ENCODE measurements at places on chromosomes 3 and 15. TPM values are rescaled to one million over a fixed set of nuclear protein-coding genes. Genes with fewer than 3 reads are reported as not detected.

GRCh38 chr15:89542369-89542768 is 32.9 kb upstream of the TICRR start:
- no peak for DNase-seq

- DNase-seq, result no peak
These were observed 21.6 kb downstream of the SEC61A1 start for GRCh38 chr3:128073807-128074206.

DNA sequence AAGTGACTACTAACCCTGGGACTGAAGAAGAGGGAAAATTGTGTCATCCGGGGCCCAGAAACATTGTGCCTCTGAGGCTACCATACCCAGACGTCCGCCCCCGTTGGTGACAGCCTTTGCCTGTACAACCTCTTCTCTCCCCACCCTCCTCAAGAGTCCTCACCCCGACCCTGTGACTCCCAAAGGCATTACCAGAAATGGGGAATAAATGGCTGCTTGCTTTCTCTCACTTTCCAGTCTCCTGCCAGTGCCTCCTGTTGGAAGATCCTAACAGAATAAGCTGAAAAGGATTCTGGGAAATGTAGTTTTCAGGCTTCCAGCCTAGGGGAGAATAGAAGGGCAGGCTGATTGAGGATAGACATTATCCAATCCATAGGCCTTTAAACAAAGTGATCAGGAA is 30.8 kb upstream of the SLC25A36 start:
- DNase-seq, result no peak

Gene RASL12
- total RNA-seq, result 0.67 TPM

GRCh38 chr3:11604139-11604892 is 39.4 kb downstream of the VGLL4 start:
- peak; percentile 65 for DNase-seq

Gene MORC1
- total RNA-seq, result not detected

DNA sequence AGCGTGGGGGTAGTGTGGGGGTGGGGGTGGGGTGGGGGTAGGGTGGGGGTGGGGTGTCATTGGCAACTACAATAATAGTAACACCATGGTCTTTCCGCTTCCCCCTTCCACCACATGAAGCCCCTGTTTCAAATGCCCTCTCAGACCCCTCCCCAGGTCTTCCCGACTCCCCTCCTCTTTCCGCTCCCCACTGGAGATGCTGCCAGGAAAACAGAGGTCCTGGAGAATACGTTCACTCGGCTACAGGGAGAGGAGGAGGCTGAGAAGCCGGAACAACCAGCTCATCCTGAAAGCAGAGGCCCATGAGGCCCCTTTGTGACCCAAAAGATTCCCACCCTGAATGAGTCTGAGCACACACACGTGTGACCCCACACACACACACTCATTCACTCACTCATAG is 75.4 kb downstream of the CPN2 start:
- no peak for DNase-seq

GRCh38 chr15:89161666-89162065 is 59.7 kb downstream of the RLBP1 start:
- DNase-seq, result no peak

GRCh38 chr15:51090753-51091152 is 4.0 kb downstream of the TNFAIP8L3 start:
- no peak for DNase-seq

- no peak for DNase-seq
These were observed 4.0 kb downstream of the NPTN start for GRCh38 chr15:73628976-73629797.

DNA sequence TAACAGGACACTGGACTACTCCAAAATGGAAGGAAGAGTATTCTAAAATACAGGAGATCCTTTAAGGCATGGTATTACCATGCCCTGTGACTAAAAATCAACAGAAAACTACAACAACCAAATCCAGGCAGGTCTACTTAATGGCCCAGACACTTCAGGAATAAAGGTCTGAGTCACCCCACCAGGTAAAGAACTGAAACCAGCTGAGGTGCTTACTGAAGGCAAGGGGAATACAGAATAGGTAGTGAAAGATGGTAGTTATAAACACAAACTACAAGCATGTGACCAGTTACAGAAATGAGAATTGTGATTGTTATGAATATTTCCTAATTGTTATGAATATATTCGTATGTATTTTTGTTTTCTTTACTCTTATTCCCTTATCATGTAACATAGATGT is 13.4 kb downstream of the IFT57 start:
- no peak for DNase-seq

DNA sequence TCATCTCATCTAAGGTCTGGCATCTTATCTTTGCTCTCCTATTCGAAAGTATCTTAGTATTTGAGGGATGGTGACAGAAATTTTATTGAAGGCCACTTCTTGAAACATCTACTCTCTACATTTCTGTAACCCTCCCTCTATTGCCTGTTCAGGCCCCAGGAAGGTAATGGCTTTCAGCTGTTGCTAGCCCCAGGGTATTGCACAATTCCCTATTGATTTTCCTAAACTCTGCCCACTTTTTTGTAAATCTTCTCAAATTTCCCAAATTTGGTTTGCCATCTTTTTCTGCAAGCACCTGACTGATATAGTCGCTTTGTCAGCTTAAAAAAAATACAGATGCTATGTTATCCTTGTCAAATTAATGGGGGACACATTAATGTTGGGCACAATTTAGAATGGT is 242.1 kb downstream of the RAP2B start:
- DNase-seq, result no peak

DNA sequence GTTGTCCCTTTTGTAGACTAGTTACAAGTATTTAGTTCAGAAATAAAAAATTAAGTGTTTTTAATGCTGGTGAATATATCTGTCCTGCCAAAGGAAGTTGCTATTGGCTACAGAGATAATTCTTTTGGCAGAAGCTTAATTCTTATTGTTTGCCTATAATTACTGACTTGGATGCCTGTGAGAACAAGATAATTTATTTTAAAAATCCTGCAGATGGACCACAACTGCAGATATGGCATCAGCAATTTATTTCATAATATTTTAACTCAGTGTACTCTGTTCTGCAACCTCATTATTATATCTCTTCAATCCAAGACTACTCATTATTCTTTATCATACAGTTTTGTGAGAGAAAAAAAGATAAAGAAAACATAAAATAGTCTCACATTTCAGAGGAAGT is 789.8 kb downstream of the NAALADL2 start:
- no peak for DNase-seq

- DNase-seq, result no peak
These were observed 157.2 kb downstream of the PTPRG start for GRCh38 chr3:61718565-61718964.

DNA sequence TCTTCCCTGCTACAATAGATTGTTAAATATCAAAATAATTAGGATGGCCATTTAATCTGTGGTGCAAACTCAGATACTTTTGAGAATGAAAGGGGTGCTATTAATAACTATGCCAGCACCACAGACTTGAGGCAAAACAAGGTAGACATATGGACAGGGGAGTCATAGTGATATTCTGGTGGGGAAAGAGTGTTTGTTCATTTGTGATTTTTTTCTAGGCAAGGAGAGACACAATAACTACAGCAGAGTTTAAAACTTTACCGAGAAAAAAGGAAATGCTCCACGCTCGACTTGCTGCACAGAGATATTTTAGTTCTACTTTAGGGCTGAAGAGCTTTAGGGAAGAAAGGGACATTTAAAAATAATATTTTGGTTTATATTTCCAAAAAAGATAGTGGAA is 611.2 kb upstream of the GRM7 start:
- no peak for DNase-seq

DNA sequence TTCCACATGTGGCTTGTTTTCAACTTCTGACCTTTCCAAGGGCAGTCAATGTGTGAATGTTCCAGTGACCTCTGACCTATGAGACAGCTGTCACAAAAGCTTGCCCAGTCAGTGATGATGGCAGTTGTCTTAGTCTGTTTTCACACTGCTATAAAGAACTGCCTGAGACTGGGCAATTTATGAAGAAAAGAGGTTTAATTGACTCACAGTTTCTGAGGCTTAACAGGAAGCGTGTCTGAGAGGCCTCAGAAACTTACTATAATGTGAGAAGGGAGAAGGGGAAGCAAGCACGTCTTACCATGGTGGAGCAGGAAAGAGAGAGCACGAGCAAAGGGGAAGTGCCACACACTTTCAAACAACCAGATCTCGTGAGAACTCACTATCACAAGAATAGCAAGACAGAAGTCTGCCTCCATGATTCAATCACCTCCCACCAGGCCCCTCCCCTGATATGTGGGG is 95.6 kb downstream of the ECT2 start:
- no peak for DNase-seq

Gene EPHA3
- 0.05 TPM for total RNA-seq

DNA sequence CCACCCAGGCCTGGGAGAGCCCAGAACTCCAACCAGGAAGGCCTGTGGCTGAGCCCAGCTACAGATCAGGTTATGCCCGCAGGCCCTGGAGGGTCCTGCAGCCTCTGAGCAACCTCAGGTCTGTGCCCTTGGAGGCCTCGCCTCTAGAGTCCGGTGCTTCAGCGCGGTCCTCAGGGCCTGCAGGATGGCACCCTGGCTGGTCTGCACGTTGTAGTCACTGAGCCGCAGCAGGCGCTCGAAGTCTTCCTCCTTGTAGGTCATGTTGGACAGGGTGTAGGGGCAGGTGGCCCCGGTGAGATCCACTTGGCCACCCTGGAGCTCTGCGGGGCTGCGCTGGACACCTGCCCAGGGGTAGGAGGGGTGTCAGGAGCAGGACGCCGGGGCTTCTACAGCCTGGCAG is 25.8 kb downstream of the PLA2G4D start:
- DNase-seq, result no peak

Gene ITPKA
- 6.3 TPM for total RNA-seq

DNA sequence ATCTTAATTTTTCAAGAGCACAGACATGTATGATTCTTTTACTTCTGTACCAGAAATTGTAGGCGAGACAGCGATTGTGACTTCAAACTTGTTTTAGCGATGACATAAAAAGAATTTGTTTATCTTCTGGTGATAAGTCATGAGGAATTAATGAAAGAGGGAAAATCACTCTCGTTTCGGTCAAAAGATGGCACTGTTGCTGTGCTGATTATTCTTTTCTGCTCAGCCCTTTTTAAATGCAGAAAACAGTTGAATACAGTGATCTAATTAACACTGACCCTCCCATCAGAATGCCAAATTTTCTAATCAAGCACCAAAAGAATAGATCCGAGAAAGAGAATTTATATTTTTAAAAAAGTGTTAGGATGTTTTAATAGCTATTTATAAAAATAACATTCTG is 52.6 kb downstream of the NSUN3 start:
- DNase-seq, result peak; percentile 17

DNA sequence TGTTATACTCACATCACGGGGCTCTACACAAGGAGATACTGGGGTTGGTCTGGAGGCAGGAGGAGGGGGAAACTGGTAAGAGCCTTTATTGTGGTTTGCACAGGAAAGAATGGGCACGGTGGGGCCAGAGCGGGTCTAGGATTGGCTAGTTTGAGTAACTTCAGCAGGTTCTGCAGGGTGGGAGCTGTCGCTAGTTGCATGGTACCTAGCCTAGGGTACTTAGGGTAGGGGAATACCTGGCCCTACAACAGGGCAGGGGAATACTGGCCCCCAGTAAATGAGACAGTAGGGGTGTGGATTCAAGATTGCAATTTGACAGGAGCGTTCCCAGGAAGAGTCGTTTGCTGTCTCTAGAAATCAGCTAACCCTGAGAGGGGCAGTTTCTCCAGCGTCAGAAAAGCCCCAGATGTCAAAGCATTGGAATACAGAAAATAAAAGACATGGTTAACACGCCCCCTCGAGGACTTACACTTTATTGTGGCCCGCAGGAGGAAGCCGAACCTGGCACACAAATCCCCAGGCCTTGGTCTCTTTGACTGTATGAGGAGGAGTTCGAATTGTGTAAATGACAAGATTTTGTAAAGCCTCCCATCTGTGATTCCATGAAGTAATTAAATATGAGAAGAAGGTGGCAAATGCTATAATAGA is 32.0 kb downstream of the ST8SIA2 start:
- DNase-seq, result no peak

Gene GOLGA8J
- 0.44 TPM for total RNA-seq

Gene GCSAM
- 0.08 TPM for total RNA-seq

Gene KCNMB3
- 5.8 TPM for total RNA-seq

Gene POLQ
- total RNA-seq, result 11.9 TPM

- no peak for DNase-seq
These were observed 50.0 kb downstream of the AMOTL2 start for GRCh38 chr3:134323966-134324962.

DNA sequence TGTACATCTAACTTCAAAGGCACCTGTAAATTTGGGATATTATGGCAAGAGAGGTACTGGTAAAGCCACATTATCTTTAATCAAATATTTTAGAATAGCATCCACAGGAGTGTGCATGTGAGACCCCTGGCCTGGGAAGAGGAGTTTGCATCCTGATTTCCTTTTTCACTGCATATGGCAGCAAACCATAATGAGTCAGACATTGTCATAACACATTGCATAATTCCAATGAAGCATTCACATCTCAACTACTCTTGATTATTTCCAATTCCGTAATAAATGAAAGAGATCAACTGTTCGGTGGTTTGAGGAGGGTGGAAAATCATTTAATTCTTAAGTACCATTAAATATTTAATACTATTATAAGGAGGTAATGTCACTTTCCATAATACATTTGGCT is 215.0 kb downstream of the MECOM start:
- no peak for DNase-seq

GRCh38 chr3:152198665-152199064 is 70.1 kb upstream of the MBNL1 start:
- DNase-seq, result no peak

DNA sequence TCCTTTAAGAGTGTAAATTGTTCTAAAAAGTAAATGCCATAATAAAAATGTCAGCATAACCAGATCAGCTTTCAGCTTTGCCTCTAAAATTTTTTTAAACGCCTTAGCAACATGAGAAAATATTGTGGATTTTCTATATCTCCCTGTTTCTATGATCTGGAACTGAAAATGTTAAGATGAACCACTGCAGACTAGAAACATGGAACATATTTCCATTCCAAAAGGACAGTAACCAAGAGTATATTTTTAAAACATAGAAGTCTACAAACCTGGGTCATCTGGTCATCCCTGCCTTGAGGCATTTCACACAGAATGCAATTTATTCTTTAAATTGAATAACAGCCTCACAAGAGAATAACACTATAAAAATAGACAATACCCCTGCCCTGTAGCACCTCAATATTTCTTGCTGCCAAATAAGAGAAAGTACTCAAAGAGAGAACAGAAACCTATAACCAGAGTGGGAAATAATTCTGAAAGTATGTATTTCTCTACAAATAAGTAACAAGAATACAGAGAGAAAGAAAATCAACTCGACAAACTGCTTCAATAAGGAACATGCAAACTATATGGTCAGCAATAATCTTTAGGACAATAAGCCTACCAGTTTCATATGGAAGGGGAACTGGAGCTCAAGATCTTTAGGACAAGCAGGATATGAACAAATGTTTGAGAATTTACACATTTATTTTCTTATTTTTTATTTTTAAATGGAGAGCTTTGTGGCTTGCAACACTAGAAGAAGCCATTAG is 949.0 kb downstream of the EPHA3 start:
- no peak for DNase-seq

- DNase-seq, result no peak
These were observed 8.9 kb upstream of the KBTBD8 start for GRCh38 chr3:66989241-66989640.

- DNase-seq, result no peak
These were observed 14.7 kb downstream of the TIMP4 start for GRCh38 chr3:12143949-12144504.

All from Panc1 (cell line).